CD8-positive, alpha-beta memory T cell (primary cell): ENCODE measurements at places on chromosomes 1 and 21. TPM values are rescaled to one million over a fixed set of nuclear protein-coding genes. Genes with fewer than 3 reads are reported as not detected.

DNA sequence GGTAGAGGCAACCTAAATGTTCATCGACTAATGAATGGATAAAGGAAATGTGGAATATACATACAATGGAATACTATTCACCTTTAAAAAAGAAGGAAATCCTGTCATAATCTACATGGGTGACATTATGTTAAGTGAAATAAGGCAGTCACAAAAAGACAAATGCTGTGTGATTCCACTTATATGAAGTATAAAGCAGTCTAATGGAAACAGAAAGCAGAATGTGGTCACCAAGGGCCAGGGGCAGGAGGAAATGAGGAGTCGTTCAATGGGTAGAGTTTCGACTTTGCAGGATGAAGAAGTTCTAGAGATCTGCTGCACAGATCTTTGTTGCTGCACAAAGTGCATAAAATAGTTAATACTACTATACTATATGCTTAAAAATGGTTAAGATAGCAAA, 7.8 kb downstream of the DIPK1A start:
- no peaks in the 10 kb centered on the region for H3K36me3 ChIP-seq
- H3K4me1 ChIP-seq: peaks cover 67% of the 10 kb centered on the region
- H3K27me3 ChIP-seq: no peaks in the 10 kb centered on the region
- no peak overlapping the region for H3K27ac ChIP-seq
- peak; percentile 62 for DNase-seq

DNA sequence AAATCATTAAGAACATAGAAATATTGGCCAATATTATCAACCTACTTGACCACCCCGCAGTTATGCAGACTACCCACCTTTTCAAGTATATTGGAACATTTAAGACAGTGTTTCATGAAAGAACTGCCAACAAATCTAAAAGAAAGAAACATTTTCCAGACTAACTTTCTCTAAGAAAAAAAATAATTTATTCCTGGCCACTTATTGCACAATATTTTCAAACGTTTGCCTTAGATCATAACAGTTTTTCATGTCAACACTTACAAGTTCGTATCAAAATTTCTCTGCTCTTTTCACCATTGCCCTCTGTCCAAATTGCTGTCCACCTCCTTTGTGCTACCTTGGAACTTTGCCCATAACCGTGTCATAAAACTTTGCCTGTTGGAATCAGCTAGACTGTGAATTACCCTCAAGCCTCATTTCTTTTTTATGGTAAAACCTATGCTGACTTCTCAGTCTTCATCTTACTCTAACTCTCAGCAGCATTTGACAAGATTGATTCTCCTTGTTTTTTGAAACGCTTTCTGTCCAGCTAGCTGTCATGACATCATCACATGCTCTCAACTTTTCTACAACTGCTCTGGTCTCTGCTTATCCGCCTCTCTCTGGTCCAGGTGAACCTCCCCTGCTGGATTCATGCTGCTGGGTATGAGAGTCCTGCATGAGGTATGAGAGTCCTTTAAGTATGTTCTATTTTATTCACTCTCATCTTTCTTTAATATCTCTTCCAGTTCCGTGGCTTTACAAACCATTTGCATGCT, 92.8 kb upstream of the CHRM3 start:
- no peaks in the 10 kb centered on the region for H3K27me3 ChIP-seq
- no peaks in the 10 kb centered on the region for H3K4me1 ChIP-seq
- H3K27ac ChIP-seq: no peak overlapping the region

DNA sequence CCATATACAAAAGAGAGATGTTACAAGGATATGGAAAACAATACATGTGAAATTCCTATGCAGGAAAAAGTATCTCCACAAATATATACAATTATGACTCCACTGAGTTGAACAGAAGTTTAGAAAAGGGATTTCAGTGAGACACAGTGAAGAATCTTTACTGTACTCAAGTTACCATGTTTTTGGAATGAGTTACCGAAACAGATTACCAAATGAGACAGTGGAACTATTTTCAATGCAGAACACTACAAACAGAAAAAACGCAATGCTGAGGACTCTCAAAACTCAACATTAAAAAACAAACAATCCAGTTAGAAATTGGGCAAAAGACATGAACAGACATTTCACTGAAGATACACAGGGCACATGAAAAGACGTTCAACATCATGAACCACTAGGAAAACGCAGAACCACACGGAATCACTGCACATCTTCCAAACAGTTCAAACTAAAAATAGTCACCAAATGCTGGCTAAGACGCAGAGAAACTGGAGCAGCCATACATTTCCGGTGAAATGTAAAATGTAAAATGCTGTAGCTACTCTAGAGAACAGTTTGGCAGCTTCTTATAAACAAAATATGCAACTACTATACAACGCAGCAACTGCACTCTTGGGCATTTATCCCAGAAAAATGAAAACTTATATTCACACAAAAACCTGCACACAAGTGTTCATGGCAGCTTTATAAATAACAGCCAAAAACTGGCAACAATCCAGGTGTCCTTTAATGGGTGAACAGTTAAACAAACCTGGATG, 118.7 kb downstream of the UBR4 start:
- no peaks in the 10 kb centered on the region for H3K4me1 ChIP-seq
- no peak overlapping the region for H3K4me3 ChIP-seq
- H3K36me3 ChIP-seq: peaks cover 94% of the 10 kb centered on the region
- H3K27me3 ChIP-seq: no peaks in the 10 kb centered on the region
- no peak for DNase-seq

DNA sequence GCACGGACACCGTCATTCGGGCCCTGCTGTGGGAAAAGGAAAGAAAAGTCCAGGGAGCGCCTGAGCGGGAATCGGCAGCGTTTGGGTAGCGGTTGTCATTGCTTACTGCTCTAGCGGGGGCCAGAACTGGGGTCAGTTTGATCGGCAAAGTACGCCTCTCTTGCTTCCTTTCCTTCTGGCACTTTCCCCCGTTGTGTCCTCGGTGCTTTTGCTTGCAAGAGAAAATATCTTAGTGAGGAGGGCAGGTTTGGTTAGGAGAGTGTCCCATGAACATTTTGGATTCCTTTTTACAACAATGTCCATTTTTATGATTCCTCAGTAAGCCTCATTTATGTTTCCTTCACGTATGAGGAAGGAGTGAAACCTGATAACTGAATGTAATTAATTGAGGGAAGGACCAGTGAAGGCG, 670 bp downstream of the ST3GAL3 start:
- peak overlapping the region; percentile 79 for H3K4me3 ChIP-seq
- peak overlapping the region; percentile 76 for H3K27ac ChIP-seq
- peaks cover 18% of the 10 kb centered on the region for H3K4me1 ChIP-seq
- peaks cover 13% of the 10 kb centered on the region for H3K36me3 ChIP-seq

DNA sequence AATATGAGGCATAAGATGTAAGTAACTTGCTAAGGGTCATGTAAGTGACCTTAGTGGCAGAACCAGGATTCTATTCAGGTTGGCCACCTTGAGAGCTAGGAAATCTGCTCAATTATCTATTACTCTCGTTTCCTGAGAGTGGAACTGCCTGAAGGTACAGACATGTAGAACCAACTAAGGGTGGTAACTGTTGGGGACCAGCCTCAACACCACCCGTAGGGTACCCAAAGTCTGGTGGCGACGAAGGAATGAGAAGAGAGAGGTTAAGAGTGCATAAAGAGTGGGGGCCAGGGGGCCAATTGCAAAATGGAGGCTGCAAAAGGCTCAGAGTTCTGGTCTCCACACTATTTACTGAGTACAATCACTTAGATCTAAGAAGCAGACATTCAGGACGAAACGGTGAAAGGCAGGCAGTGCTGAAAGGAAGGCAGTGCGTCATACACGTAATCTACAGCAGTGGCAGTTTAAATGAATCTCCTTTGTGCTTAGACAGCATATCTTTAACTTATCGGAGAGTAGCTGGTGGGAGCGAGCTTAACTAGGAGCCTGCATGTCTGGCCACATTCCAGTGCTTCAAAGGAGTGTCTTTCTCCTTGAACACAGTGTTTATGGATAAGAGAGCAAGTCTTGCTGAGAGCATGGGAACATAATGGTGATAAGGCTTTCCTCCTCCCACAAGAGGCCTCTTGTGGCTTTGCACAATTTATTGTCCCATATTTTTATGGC, 25.0 kb downstream of the SRSF4 start:
- DNase-seq: no peak
- H3K4me1 ChIP-seq: peaks cover 1% of the 10 kb centered on the region
- peak overlapping the region; percentile 79 for H3K27ac ChIP-seq
- H3K27me3 ChIP-seq: no peaks in the 10 kb centered on the region
- H3K4me3 ChIP-seq: no peak overlapping the region
- peaks cover 73% of the 10 kb centered on the region for H3K36me3 ChIP-seq

GRCh38 chr1:233085566-233085965, 135.2 kb downstream of the NTPCR start:
- no peak overlapping the region for H3K27ac ChIP-seq
- H3K4me1 ChIP-seq: no peaks in the 10 kb centered on the region
- no peak overlapping the region for H3K4me3 ChIP-seq

- no peak for DNase-seq
- H3K36me3 ChIP-seq: no peaks in the 10 kb centered on the region
- no peaks in the 10 kb centered on the region for H3K27me3 ChIP-seq
- H3K4me1 ChIP-seq: no peaks in the 10 kb centered on the region
These were observed 411.1 kb downstream of the SETD4 start for GRCh38 chr21:35649186-35649585.

- no peak overlapping the region for H3K27ac ChIP-seq
- H3K4me1 ChIP-seq: no peaks in the 10 kb centered on the region
- DNase-seq: no peak
- H3K36me3 ChIP-seq: no peaks in the 10 kb centered on the region
- H3K27me3 ChIP-seq: no peaks in the 10 kb centered on the region
- H3K4me3 ChIP-seq: no peak overlapping the region
These were observed 72.3 kb downstream of the EVA1C start for GRCh38 chr21:32484706-32485380.

DNA sequence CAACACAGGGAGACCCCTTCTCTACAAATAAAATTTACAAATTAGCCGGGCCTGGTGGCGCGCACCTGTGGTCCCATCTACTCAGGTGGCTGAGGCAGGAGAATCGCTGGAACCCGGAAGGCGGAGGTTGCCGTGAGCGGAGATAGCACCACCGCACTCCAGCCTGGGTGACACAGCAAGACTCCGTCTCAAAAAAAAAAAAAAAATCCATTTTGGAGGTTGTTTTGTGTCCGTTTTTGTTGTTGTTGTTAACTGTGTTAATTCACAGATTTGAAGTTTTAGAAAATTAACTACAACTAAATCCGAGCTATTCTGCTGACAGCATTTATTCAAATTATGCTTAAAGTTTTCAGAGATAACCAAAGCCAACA, 618 bp downstream of the CLCC1 start:
- peaks cover 30% of the 10 kb centered on the region for H3K4me1 ChIP-seq
- peak overlapping the region; percentile 69 for H3K4me3 ChIP-seq
- no peaks in the 10 kb centered on the region for H3K27me3 ChIP-seq

- no peak for DNase-seq
- peaks cover 5% of the 10 kb centered on the region for H3K27me3 ChIP-seq
- no peaks in the 10 kb centered on the region for H3K4me1 ChIP-seq
- H3K4me3 ChIP-seq: no peak overlapping the region
- H3K27ac ChIP-seq: no peak overlapping the region
- no peaks in the 10 kb centered on the region for H3K36me3 ChIP-seq
These were observed 2.9 kb downstream of the S100A12 start for GRCh38 chr1:153372571-153372970.

DNA sequence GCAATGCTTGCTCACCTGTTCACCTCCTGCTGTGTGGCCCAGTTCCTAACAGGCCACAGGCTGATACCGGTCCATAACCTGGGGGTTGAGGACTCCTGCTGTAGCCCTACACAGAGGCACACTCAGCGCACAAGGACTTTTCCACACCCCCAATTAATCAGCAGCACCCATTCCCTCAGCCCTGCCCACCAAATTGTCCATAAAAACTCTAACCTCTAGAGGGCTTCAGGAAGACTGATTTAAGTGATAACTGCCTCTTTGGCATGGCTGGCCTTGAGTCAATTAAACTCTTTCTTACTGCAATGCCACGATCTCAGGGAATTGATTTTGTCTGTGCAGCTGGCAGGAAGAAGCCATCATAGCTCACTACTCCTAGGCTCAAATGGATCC, 71.3 kb upstream of the MUTYH start:
- no peaks in the 10 kb centered on the region for H3K27me3 ChIP-seq
- H3K36me3 ChIP-seq: no peaks in the 10 kb centered on the region
- H3K4me3 ChIP-seq: no peak overlapping the region
- H3K4me1 ChIP-seq: no peaks in the 10 kb centered on the region

GRCh38 chr1:201460814-201461644, 8.0 kb downstream of the PHLDA3 start:
- H3K27ac ChIP-seq: peak overlapping the region; percentile 35
- DNase-seq: no peak
- H3K36me3 ChIP-seq: no peaks in the 10 kb centered on the region
- no peaks in the 10 kb centered on the region for H3K27me3 ChIP-seq
- no peak overlapping the region for H3K4me3 ChIP-seq

DNA sequence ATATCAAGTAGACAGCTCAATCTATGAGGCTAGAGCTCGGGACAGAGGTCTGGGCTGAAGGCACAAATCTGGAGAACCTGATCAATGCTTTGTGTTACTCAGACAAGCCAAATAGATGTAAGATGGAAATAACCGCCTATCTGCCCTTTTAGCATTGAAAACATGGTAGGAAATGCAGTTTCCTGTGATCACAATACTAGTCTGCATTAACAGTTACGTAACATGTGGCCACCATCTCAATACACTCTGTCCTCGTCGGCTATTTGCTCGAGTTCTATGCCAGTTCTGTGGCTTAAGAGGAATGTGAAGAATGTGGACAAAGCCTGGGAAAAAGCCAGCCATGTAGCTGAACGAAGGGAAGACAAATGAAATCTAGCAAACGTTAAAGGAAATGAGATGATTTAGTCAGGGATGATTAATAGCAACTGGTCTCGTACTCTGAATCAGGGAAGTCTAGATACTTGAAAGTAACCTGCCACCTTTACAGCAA, 73.3 kb downstream of the HSF2BP start:
- H3K27me3 ChIP-seq: no peaks in the 10 kb centered on the region
- DNase-seq: no peak

The LCE1B gene
- not detected for total RNA-seq

The NTNG1 gene
- total RNA-seq: not detected

The NPHS2 gene
- total RNA-seq: not detected

The THEM5 gene
- total RNA-seq: not detected

The KIAA0040 gene
- 31.8 TPM for total RNA-seq

The C8A gene
- not detected for total RNA-seq

The GPATCH4 gene
- 131 TPM for total RNA-seq

The HEATR1 gene
- 101 TPM for total RNA-seq

The MEGF6 gene
- total RNA-seq: 12.0 TPM

The RORC gene
- 1.3 TPM for total RNA-seq

The TNNI3K gene
- not detected for total RNA-seq

The DMBX1 gene
- total RNA-seq: not detected
